ENCODE measurements at places on chromosomes 6 and 20.
A peak's percentile ranks its signal among the peaks of the same experiment; 100 is the strongest.

GRCh38 chr20:58048096-58048702 is 180.3 kb downstream of the ANKRD60 start:
- peak; percentile 60 for DNase-seq

DNA sequence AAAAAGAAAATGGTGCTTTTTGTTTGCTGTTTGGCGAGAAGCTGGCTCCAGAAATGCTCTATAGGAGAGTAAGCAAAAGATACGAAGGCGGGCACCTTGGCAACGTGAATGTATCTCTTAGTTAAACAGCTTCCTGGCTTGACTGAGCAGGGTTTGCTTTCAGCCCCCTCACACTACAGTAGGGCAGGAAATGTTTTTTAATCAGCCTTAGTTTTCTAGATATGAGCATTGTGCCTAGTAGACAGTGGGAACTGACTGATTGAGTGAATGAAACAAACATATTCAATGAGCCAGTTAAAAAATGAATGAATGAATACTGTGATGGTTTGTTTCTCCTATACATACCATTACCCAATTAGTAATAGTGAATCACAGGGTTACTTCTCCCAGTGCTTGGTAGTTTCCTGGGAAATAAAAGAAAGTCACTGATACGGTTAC is 19.9 kb downstream of the CAP2 start:
- peak; percentile 19 for DNase-seq

DNA sequence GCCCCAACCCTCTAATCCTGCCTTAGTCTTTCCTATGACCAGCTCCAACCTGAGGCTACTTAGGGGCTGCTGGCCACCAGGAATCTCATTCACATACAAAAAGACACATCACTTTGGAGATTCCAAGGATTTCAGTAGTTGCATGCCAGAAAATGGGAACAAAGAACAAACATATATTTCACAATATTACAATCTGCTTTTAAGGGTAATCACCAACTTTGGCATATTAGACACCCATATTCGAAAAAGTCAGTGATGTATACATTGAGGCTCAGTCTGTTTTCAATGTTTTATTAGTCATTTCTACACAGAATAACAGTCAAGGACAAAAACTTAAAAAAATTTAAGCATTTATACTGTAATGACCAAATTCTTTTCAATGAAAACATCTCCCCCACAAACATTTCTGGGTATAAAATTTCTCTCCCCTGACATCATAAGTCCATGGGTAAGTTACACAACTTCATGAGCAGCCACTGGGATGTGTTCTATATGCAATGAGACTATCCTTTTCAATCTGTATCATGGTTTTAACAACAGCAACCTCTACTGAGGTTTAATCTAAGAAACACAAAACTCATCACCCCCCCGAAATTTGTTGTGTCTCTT is 103.5 kb downstream of the MAP7 start:
- DNase-seq, result peak; percentile 23

GRCh38 chr6:111592726-111593511 is 12.8 kb downstream of the TRAF3IP2 start:
- no peak for DNase-seq

DNA sequence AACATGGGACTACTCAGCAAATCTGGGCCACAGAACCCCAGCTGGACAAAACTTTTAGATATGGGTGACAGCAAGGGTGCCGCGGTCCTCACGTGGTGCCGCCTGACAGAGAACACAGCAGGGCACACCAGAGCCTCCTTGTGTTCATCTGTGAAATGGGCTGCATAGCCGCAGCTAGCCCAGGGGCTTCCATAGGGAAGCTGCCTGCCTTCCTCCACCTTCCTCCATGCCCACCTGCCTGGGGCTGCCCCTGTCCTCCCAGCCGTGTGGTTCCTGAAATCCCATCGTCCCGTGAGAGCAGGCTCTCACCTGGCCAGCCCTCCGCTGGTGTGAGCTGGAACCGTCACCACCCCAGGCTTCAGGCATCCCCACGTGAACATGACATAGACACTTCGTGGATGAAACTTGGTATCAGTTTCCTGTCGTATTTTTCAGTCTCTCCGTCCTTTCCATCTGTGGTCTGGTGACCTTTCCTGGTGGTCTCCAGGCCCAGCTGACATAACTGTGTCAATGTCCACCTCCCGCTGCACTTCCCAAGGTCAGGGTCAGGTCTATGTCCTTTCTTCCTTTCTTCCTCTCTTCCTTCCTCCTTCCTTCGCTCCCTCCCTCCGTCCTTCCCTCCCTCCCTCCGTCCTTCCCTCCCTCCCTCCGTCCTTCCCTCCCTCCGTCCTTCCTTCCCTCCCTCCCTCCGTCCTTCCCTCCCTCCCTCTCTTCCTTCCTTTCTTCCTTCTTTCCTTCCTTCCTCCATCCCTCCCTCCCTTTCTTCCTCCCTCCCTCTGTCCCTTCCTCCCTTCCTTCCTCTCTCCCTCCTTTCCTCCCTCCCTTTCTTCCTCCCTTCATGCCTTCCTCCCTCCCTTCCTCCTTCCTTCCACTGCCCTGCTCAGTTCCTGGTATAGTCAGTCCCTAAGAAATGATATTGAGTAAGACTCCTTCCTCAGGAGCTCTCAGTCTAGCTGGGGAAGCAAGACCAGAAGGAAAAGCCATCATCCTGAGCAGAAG is 78.8 kb downstream of the GRM4 start:
- DNase-seq, result no peak

DNA sequence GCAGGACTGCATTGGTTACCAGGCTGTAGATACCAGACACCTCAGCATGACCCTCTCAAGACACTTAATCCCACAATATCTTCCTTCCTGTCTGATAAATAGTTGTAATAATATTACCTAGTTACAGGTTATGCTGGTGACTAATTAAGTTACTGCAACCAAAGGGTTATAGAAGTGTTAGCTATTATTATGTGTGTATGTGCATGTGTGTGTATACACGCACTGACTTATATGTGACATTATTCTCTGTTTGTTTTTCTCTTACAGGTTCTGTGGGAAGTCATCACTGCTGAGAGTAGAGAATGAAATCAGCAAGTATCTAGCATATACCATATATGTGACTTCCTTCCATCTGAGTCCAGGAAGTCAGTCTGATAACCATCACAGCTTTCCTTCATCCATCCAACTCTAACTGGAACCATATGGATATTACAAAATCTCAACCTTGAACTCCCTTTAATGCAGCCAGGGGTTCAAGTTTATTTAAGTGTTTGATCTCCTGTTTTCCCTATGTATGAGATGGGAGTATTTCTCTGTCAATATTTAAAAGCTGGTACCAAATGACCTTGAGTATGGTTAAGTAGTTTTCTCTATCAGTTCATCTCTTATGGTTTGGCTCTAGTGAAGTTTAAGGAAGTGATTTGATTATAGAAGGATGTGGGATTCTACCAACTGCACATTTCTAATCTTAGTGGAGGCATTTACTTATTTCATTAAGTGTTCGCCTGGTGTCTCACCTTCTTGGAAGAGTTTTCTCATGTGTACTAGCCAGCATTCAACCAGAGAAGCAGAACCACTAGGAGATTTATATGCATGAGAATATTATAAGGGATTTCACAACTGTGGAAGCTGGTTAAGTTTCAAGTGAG is 313.2 kb downstream of the HIVEP2 start:
- DNase-seq, result no peak

DNA sequence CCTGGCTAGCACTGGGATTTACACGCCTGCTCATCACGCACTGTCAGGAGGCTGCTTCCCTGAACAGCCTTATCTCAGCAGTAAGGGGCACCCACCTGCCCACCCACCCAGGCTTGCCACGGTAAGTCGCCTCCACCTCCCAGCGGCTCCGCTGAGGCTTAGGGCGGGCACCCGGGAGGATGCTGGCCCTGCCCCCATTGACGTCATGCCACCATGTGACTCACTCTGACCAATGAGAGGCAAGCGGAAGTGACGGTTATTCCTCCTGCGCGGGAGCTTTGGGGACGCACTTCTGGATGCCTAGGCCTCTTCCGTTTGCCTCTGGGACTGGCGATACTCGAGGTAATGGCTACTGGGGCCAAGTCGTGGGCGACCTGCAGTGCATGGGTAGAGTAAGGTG is 256.8 kb downstream of the QKI start:
- DNase-seq, result no peak

- peak; percentile 37 for DNase-seq
Measured at GRCh38 chr6:73898599-73898998, 202.6 kb downstream of the CD109 start.

GRCh38 chr6:29656157-29656556 is 735 bp upstream of the MOG start:
- no peak for DNase-seq

GRCh38 chr6:31723245-31723979 is at the start of gene MPIG6B:
Gene MPIG6B, plus strand, starts transcription at chr6:31723373. Its CDS starts 11 bp downstream, at chr6:31723384.
- DNase-seq, result no peak

DNA sequence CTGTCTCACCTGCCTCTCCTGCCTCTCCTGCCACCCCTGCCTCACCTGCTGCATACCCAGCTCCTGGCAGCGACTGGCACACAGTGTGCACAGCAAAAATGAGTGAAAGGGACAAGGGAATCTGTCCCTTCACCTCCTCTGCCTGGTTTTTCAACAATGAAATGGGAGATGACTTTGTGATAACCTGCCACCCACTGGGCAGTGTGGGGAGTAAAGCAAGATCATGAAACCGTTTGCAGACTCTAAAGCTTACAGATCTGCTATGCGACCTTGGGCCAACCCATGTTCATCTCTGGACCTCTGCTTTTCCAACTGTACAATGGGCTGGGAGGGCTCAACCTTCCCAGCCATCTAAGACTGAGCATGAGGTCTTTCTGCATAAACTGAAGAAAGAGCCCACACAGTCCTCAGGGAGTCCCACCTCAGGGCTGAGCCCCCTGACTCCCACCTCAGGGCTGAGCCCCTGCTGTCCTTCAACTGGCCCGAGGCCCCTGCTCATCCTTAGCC is 81.1 kb downstream of the RIPOR3 start:
- DNase-seq, result no peak

DNA sequence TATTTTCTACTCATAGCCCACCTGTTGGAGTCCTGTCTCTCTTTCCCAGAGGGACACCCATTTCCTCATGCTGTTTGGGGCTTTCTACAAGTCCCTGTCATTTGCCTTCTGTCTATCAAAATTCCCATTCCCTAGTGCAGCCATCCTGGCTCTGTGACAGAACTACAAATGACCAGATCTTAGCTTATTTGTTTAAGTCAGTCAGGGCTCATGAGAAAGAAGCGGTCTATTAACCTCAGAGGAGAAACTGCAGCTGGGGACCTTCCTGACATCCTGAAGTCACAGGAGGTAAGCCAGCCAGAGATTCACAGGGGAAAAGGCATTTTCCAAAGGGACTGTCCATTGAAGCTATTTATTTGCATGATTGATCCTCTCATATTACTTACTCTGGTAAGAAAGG is 1.7 kb upstream of the COL9A1 start:
- no peak for DNase-seq

DNA sequence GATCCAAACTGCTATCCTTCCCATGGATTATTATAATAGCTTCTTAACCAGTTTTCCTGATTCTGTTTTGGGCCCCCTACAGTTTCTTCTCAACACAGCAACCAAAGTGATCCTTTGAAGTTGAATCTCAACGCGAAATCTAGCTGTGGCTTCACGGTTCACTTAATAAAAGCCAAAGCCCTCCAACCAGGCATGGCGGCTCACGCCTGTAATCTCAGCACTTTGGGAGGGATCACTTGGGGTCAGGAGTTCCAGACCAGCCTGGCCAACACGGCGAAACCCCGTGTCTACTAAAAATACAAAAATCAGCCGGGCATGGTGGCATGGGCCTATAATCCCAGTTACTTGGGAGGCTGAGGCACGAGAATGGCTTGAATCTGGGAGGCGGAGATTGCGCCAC is 3.3 kb downstream of the RMND1 start:
- DNase-seq, result no peak

DNA sequence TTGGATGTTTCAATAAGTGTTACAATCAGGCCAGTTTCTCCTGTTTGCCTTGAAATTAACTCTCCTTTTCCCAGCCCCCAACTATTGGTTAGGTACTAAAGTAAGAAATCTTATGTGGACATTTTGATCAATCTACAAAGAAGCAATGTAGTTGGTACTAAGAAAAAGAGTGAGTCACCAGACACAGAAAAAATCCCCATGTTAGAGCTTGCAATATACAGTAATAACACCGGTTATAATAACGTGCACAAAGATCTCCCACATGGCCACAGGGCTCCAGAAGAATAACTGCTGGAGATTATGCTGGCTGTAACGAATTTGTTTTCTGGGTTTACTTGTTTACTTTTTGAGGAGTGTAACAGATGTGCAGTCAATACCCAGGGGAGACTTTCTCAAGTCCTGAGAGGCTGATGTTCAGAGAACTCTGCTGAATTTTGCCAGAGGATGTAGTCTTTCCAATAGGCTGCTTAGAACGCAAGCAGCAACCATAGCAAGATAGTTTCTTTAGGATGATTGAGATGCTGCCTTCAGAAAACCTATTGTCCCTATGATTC is 166.2 kb upstream of the SPACA1 start:
- no peak for DNase-seq

DNA sequence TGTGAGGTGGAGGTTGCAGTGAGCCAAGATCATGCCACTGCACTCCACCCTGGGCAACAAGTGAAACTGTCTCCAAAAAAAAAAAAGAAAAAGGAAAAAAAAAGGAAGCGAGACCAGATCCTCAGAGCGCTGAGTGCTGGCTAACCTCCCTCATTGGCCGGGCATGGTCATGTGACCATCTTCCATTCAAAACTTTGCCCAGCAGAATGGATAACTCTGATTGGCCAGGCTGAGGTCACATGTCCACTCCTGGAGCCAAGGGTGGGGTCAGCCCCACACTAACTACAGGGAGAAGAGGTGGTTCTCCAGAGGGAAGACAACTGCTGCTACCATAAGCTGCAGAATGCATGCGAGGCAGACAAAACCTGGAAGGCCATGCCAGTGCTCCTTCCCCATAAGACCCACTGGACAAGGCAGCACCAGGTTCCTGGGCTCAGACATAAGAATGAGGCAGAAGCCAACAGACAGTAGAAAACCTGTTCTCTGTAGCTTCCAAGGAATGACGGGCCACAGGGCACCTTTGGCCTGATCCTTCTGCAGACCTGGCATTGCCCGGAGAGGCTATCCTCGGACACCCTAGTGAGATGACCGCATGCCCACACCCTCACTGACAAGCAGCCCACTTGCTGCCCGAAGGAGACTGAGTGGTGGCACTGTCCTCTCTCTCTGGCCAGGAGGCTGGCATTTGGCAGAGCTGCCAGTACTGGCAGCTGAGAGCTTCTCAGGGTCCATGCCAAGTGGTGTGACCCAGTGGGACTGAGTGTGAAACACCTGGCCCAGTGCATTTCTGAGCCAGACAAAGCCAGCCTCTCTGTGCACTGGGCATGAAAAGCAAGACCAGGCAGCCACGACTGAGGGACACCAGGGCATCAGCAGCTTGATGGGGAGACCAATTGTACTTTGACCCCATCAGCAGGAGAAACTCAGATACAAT is 311.9 kb upstream of the SULF2 start:
- no peak for DNase-seq

- DNase-seq, result no peak
Measured at GRCh38 chr6:159097256-159097655, 52.5 kb upstream of the TAGAP start.

GRCh38 chr6:111329882-111330633 is 153.0 kb downstream of the REV3L start:
- no peak for DNase-seq

Data from choroid plexus epithelial cell (primary cell).